NCI-H1436 (cell line): ENCODE measurements at places on chromosomes 6 and 20.

DNA sequence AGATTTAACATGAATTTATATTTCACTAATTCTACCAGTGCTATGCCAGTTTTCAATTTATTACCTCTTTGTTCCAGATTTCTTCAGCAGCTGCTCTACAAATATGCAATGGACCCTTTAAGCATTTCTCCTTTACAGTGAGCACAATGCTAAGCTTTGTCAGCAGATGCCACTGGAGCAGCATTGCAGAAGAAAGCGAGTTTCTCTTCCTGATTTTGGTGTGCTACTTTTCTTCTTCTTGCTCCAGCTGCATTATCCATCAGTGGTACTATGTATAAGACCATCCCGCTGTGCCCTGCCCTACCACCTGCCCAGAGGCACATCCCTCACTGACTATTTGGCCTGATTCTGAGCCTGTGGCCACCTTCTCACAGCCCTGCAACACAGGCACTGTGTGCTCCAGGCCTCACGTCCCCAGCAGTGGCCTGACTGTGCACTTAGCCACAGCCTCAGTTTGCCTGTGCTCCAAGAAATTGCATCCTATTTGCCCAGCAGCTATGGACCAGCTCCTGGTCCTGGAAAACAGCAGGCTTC, 84.1 kb downstream of the TNFAIP3 start:
- DNase-seq, result no peak

DNA sequence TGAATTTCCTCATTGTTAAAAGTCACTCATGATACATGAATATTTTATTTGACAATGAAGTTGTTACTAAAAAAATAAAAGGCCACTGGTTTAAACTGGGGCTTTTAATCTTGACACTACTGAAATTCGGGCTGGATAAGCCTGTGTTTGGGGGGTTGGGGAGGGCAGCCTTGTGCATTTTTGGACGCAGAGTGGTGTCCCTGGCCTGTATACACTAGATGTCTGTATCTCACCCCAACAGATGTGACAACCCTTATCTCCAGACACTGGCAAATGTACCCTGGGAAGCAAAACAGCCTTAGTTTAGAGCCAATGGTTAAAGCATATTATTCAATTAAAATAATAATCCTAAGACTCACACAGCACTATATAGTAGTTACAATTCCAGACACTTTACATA, 24.8 kb downstream of the MAN1A1 start:
- no peak for DNase-seq

DNA sequence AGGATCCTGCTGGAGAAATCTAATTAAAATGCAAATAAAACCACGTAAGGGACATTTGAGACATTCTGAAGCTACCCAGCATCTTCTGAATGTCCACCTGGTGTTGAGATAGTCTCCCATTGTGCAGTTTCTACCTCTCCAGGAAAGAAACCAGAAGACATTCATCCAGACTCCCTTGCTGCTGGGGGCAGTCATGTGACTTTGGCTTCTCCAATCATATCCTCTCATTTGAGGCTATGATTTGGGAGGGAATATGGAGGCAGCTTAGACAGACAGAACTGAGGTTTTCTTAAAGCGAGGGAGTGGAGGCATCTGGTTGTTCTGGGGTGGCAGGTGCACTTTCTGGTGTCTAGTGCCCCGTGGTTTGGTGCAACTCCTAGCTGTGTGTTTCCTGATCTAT, 315.2 kb upstream of the SULF2 start:
- no peak for DNase-seq

DNA sequence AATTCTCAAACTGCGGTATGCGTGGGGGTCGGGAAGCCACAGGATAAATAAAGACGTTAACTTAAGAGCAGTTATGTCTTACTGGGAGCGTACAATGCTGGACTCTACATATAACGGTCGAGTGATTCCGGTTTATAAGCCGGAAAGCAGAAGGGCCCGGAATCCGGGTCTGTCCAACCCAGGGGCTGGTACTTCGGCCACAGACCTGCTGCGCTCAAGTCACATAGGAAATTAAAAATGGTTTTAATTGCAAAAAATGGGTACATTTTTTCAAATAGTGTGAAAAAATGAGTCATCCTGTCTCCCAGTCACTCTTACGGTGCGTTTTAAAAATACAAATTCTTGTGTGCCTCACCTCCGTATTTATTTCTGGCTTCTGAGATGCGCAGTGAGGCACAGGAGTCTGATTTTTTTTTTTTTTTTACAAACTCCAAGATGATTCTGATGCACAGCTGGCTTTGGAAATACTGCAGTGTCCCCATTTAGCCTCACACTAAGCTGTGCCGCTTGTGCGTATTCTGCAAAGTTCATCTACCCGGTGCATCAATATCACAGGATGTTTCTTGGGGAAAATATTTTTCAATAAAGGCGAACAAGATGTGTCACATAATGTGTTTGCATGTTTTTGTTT, 1.0 kb downstream of the PCIF1 start:
- DNase-seq, result no peak

GRCh38 chr6:3752531-3753227, 1.2 kb upstream of the PXDC1 start:
- no peak for DNase-seq

DNA sequence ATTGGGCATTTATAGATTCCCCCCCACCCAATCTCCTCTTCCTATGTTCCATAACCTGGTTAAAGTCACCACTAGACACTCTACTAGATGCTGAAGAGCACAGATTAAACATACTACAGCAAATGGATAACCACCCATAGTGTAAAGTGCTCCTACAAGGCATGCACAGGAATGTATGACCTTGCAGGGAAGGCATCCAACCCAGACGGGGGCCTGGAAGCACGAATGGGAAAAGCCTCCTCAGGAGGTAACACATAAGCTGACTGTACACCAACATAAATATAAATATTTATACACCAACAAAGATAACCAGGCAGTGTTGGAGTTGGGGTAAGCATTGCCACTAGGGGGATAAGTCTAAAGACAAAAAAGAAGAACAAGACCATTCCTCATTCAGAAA, 691.7 kb downstream of the GRIK2 start:
- no peak for DNase-seq

GRCh38 chr6:70520575-70520974, 46.2 kb upstream of the SDHAF4 start:
- no peak for DNase-seq

DNA sequence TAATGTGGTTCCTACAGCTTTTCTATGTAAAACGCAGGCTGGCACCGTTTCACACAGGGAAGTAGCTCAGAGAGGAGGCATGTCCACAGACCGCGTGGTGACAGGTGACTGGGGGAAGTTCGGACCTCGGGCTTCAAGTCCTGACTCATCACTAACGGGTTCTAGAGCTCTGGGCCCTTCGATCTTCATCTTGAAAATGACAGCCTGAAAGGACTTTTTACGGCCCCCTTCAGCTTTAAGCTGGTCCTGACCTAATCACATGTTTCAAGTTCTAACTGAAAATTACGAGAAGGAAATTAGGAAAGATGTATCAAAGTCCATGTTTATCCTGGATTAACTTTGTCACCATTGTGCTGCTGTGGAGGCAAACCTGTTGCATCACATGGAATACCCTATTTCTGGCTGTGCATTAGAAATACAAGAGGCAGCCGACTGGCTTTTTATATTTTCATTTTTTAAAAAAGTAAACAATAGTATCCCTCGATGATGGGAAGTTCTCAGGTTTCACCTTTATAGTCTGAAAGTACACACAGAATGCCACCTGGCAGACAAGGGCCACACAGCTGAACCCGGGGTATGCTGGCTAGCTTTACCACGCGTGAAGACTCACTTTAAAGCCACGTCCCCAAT, 2.0 kb downstream of the MAN1A1 start:
- no peak for DNase-seq

DNA sequence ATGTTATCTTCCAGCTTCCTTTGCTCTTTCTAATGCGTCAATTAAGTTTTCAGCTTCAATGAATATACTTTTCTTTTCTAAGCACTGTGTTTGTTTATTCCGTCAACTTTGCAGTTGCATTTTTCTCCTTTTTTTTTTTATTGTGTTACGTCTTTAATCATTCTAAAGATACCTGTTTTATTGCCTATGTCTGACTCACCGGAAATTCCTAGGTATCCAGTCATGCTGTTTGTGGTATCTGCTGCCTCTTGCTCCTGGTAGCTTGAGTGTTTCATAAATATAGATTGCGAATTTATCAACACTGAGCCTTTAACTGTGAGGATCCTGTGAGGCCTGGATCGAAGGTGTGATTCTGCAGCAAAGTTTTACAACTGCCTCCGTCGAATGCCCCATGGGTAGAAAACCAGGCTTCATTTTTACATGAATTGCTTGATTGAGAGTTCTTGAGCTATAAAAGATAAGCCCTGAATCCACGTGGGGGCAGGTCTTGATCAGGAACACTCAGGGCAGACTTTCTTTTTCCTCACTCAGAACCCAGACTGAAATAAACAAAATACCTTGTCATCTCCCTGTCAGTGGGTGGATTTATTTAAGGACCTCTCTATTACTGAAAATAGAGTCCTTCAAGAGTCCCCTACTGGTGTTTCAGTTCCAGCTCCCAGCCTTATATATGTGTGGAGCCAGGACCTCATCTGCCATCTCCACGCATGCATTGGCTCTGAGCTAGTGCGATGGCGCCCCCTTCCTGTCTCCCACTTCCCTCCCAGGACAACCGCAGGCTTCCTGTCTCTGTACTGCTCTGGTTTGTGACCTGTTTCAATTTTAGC, 60.1 kb upstream of the LRRC1 start:
- DNase-seq, result no peak

GRCh38 chr6:157265186-157265585, 58.1 kb downstream of the TMEM242 start:
- no peak for DNase-seq

GRCh38 chr6:138194287-138194686, 24.0 kb downstream of the PBOV1 start:
- DNase-seq, result no peak

DNA sequence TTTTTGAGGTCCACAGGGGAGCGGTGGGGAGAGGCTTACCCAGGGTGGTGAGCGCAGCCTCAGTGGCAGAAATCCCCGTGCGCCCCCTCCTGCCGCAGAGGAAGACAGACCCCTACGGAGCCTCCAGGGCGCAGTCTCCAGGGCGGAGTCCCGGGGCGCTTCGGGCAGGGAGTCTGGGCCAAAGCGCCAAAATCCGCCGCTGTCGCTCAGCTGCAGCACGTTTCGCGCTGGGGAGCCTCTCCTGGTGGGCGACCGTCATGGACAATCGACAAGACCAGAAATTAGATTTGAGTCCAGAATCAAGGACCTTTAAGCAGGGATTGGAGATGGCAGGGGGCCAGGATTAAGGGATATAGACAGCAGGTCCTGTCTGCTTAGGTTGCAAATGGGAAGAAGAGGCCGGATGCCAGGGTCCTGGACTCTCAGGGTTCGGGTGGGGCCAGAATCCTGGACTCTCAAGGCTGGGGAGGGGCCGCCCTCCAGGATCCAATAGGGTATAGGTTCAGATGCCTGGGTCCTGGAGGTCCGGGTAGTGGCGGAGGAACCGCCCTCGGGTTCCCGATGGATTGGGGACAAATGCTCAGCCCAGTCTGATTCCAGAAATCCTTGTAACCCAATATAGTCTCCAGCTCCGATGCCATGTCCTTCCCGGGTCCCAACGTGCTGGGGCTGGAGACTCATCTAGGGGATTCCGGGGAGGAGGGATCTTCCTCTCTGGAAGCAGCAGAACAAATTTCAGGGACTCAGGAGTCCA, 7.9 kb upstream of the HLA-E start:
- no peak for DNase-seq

DNA sequence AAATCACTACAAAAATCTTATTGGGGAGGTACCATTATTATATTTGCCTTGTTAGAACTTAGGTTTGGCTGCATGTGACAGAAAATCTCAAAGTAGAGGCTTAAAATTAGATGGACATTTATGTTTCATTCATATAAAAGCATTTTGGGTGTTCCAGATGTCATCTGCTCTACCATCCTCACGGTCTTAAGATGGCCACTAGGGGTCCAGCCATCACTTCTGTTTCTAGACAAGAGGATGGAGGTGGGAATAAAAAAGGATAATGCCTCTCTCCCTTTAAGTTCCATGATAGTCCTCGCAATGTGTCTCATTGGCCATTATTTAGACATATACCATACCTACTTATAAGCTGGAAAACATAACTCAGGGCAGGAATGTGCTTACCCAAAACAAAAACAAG, 929.5 kb downstream of the KIF16B start:
- no peak for DNase-seq

DNA sequence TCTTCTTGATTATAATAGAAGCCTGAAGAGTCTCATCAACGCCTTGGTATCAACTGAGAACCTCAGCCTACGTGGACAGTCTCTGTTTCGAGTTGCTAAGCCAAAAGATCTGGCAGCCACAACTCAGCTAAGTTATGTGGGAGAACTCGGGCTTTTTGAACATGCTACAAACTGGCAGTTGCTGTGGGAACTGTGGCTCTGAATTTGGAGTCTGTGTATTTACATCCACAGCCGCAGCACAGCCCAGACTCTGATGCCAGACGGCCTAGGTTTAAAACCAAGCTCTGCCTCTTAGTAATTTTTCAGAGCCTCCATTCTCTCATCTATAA, 35.8 kb downstream of the RIPOR2 start:
- no peak for DNase-seq

- no peak for DNase-seq
Measured at GRCh38 chr20:48834278-48834677, 6.5 kb upstream of the PREX1 start.

- DNase-seq, result no peak
Measured at GRCh38 chr6:1088492-1089001, 223.4 kb upstream of the FOXQ1 start.

DNA sequence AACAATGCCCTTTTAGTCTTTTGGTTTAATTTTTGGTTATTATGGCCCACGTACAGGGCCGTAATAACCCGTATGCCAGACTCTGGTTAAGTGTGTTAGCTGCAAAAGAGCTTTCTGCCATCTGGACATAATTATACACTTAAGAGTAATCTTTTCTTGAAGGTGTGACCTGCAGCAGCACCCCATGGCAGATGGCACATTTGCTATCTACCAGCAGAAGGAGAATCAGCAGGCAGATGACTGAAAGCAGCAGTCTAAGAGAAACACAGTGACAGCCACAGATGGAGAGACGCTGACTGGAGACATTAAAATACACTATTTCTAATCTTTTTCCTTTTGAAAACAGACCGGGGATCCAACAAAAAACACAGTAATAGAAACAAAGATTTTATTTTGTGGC, 18.7 kb downstream of the ASF1A start:
- DNase-seq, result peak; percentile 38

DNA sequence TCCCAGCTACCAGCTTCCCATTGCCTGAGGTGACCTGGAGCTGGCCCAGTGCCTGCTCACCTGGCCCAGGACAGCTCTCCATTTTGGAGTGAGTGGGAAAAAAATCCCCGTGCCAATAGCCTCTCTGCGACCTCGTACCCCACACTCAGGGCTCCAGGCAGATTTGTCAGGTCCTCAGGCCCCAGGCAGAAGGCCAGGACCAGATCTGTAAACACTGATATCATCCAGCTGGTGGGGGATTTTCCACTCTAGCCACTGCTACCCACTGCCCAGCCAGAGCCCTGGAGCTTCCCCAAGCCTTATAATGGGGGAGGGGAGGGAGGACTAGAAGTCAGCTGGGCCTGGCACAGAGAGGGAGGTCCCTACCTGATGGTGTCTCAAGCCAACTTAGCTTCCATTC, 1.3 kb upstream of the PGC start:
- DNase-seq, result no peak

DNA sequence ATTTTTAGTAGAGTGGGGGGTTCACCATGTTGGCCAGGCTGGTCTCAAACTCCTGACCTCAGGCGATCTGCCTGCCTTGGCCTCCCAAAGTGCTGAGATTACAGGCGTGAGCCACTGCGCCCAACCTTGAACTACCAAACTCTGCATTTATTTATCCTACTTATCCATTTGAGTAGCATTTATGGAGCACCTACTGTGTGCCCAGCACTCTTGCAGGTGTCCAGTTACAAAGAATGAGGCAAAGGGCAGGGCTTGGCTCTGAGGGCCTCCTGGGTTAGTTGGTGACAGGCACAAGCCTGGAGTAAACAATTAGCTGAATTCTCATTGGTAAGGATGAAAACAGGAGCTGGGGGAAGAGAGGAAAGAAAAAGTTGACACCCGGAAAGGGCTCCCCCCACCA, 93.4 kb upstream of the FOXP4 start:
- no peak for DNase-seq
